ENCODE measurements at places on chromosomes 16 and 17.

GRCh38 chr16:86455116-86455515 is 55.2 kb upstream of the FOXF1 start:
- DNase-seq, result no peak

- no peak for DNase-seq
Observed at GRCh38 chr16:58510097-58510775, 5.1 kb upstream of the SETD6 start.

DNA sequence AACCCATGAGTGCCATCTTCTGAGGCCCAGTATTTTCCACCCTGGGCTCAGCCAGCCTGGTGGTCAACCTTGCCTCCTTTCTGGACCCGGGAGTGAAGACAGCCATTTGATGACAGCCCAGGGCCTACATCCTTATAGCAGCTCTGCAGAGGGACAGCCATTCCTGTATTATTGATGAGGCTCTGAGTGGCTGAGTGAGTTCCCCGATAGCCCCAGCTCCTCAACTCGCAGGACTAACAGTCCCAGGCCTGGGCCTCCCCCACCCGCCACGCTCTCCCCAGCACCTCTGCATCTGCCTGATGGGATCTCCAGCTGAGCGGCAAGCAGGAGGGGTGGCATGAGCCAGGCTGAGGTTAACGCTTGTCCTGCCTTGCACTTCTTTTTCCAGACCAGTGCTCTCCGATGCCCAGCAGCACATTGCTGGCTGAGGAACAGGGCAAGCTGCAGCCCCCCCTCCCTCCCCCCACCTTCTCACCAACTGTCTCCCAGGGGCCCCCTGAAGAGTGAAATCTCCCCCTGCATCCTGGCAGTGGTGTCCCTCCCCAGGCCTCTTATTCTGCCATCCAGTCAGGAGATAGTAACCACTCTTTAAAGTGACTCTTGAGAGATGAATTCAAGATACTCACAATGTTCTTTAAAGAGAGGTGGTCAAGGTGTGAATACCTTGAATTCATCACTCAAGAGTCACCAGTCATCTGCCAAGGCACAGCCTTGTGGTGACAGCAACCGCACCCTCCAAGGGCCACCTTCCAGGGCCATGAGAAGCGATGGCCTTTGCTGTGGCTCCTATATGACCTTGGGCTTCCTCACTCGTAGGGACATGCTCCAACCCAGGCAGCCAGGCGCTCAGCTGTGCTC is 23.5 kb downstream of the CACNG5 start:
- DNase-seq, result no peak

DNA sequence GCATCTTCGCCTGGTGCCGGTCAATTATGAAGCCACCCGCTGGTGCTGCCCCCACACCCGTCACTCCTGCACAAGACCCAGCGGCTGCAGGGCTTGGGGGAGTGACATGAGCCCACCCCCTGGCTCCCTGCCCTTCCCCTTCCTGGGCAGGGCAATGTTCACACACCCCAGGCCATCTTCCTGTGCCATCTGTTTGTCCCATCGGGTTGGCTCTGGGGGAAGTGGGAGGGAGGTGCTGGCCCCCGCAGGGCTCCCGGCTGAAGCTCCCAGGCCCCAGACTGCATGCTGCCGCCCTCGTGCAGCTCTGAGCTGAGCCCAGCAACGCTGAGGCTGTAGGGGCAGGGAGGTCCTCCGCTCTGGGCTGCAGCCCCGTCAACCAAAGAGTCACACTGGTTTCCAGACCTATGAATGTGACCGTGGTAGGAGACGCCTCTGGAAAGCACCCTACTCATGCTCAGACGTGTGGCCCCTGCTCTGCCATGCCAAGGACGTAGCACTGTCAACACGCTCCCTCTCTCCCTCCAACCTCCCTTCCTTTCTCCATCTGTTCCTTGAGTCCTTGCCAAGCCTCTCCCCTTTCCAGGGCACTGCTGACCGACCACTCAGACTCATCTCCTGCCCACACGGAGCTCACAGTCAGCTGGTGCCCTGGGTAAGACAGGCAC is 140.4 kb downstream of the ENGASE start:
- no peak for DNase-seq

DNA sequence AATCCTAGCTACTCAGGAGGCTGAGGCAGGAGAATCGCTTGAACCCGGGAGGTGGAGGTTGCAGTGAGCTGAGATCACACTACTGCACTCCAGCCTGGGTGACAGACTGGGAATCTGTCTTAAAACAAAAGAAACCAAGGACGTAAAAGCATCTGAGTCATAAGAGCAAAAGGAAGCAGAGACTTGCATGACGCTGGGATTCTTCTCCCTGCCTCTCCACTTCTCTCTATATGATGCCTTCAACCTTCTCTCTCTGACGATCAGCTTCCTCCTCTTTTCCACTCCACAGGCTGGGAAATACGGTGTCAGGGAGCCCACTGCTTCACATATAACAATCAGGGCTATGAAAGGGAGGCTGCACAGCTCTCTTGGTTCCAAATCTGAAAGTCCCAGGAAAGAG is 43.2 kb upstream of the CCL1 start:
- DNase-seq, result no peak

GRCh38 chr17:51056813-51057510 is 63.7 kb downstream of the SPAG9 start:
- DNase-seq, result no peak

GRCh38 chr17:81422776-81423697 is 27.8 kb downstream of the BAHCC1 start:
- DNase-seq, result no peak

DNA sequence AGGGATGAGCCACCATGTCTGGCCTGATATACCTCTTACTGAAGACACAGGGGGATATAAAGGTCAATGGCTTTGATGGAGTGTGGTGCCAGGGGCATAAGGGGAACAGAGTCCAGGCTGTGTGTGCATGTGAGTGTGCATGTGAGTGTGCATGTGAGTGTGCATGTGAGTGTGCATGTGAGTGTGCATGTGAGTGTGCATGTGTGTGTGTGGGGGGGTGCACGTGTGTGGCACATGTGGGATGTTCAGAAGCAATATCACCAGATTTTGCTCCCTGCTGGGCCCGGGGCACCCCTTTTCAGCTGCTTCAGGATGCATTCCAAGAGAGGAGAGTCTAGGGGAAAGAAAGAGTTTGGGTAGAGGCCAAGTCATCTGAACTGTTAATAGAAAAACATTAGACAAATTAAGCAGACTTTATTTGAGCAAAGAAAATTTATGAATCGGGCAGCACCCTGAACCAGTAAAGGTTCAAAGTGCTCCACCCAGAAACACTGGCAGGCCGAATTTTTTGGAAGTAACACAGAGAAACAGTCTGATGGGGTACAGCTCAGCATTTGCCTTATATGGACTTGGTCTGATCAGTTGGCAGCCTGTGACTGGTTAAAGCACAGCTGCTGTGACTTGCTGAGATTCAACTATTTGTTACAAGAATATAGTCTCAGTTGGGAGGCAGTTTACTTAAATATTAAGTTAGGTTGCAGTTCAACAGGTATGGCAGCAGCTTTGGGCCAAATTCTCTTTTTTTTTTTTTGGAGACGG is 9.7 kb downstream of the CHST5 start:
- no peak for DNase-seq

DNA sequence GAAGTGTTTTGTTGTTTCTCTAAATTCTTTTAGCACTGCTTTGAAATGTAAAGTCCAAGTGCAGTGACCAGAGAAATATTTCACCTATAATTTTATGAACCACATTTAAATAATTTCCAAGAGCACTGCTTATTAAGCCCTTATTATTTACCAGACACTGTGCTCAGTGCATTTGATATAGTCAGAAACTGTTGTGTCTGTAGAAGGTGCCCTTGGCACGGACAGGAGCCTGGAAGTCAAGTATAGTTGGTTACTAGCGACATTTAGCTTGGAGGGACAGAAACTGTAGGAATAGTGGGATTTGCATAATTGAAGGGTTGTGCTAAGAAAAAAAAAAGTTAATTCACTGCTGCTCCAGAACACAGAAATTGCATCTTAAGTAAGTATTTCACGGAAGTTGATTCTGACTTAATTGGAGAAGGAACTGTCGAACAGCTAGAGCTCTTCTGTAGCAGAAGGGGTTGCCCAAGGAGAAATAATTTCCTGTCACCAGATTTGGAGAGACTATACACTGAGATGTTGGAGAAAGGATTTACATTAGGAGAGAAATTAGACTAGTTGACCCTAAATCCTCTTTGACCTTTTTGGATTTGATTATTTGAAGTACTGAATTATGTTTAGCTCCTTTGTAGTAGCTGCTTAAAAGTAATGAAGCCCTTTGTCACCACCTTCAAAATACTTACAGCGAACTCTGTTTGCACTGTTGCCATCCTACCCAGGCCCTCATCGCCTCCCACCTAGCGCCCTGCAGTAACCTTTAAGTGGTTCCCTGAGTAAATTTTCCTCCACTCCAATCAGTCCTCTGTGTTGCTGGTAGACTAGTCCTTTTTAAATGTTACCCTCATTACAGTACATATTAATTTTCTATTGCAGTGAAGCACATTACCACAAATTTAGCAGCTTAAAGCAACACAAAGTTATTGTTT is 25.6 kb downstream of the COX10 start:
- DNase-seq, result no peak

GRCh38 chr17:30424471-30424870 is 45.7 kb downstream of the CPD start:
- no peak for DNase-seq

GRCh38 chr16:52629296-52629695 is 82.4 kb upstream of the TOX3 start:
- DNase-seq, result no peak
